ENCODE measurements at places on chromosomes 3 and 15. TPM values are rescaled to one million over a fixed set of nuclear protein-coding genes. Genes with fewer than 3 reads are reported as not detected.

DNA sequence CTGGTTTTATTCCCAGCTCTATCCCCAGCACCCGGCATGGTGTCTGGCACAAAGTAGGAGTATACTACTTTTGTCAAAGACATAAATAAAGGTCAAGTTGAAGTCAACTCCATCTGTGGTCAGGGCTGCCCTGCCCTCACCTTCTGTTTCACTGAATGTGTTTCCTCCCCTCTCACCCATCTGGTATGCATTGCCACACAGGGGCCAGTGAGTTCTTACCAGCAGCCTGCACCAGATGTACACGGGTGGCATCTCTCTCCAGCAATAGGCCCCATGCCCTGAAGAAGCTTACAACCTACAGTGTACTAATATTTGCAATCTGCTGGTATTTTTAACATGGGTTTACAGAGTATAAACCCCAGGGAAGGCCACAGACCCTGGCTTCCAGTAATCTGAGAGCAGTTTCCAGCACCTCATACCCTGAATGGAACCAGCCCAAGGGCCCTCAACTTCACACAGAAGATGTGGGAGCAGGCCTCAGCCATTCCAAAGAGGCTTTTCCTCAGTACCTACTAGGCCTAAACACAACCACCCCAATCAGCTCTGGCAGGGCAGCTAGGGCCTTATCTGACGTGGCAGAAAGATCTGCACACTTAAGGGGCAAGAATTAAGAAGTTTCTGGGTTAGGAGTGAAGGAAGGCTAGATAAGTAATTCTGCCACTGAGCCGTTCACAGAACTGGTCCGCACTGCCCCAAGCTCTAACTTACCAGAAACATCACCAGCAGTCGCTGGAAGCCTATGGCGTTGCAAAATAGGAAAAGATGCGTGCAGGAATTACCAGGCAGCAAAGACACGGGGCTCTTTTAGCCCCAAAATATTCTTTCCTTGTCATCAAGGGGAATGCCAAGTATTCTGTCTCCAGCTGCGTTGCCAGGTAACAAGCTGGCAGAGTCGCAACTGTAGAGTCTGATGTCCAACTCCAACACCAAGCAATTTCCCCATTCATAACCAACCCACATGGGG lies 2.1 kb downstream of the IDH2 start:
- DNase-seq, result no peak

DNA sequence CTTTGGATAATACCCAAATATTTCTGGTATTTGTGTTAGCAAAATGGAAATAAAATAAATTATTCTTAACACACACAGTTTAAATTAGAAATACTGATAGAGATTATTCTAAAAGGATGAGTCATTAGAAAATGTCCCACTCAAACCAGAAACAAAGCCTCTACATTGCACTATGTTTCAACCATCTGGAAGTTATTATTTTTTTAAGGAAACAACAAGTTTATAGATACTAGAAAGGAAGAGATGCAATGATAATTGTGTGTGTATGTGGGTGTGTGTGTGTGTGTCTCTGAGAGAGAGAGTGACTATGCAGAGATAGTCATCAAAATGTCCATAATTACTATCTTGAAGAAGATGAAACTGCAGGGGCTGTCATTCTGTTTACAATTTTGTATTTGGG lies 1340.5 kb downstream of the ROBO1 start:
- no peak for DNase-seq

DNA sequence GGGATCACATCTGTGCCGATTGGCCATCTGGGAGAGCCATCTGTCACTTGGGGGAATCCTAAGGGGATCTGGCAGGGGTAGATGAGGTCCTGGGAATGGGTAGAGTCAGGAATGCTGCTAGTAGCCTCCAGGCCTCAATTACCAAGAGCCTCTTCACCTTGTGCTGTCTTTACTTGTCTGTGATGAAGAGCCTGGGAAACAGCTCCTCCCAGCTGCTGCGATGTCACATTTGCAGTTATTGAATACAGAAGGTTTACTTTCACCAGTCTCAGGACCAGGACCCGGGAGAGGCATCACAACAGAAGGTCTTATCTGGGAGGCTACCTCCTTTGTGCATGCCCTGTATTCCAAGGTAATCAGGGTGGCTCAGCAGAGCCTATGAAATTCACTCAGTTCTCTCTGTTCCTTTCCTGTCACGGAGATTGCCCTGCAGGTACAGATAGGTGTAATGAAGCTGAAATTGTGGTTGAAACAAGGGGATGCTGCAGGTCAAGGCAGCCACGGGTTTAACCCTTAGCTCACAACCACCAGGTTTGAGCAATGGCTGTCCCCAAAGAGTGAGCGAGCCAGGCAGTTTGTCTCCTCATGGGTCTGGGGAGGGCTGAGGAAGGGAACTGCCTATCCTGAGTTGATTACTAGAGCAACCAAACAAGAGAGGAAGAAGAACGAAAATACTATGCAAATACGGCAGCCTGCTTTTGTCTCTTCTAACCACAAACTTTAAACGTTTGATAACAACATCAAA lies 298.9 kb upstream of the RORA start:
- DNase-seq, result no peak

DNA sequence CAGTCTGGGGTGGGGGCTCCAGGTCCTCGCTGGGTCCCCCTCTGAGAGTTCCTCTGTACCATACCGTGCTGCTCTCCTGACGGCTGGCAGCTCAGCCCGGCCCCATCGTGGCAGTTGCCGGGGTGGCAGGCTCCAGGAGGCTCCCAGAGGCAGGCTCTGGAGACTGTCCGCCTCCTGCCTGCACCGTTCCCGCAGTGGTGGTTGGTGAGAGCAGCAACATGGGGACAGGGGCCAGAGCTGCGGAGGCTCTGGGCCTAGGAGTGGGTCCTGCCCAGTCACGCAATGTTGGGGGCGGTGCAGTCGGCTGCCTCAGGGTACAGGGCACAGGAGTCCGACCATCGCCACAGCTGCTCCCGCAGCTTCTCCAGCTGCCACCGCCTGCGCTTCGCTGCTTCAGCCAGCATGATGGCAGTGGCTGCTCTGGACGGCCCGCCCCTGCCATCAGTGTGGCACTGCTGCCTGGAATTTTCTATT lies 492.7 kb downstream of the AGBL1 start:
- no peak for DNase-seq

GRCh38 chr15:75225951-75226732 lies 24.5 kb downstream of the C15orf39 start:
- no peak for DNase-seq

IL17RE gene
- 20.7 TPM for total RNA-seq

NEO1 gene
- 27.6 TPM for total RNA-seq

ITIH3 gene
- total RNA-seq, result 2.1 TPM

GOLGA6B gene
- not detected for total RNA-seq

TFDP2 gene
- total RNA-seq, result 25.1 TPM
